ENCODE measurements at places on chromosomes 4 and X. TPM values are rescaled to one million over a fixed set of nuclear protein-coding genes. Genes with fewer than 3 reads are reported as not detected.

GRCh38 chr4:175559126-175559525 is 252.9 kb downstream of the GPM6A start:
- DNase-seq, result no peak

DNA sequence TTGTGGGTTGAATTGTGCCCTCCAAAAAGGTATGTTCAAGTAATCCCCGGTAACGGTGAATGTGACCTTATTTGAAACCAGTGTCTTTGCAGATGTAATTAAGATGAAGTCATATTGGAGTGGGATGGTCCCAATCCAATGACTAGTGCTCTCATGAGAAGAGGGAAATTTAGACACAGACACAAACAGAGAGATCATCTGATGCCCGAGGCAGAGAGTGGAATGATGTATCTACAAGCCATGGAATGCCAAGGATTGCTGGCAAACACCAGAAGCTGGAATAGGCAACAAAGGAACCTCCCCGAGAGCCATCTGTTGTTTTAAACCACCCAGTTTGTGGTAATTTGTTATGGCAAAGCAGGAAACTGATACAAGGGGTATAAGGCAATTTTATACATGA is 35.1 kb downstream of the RPS6KA3 start:
- DNase-seq, result no peak

DNA sequence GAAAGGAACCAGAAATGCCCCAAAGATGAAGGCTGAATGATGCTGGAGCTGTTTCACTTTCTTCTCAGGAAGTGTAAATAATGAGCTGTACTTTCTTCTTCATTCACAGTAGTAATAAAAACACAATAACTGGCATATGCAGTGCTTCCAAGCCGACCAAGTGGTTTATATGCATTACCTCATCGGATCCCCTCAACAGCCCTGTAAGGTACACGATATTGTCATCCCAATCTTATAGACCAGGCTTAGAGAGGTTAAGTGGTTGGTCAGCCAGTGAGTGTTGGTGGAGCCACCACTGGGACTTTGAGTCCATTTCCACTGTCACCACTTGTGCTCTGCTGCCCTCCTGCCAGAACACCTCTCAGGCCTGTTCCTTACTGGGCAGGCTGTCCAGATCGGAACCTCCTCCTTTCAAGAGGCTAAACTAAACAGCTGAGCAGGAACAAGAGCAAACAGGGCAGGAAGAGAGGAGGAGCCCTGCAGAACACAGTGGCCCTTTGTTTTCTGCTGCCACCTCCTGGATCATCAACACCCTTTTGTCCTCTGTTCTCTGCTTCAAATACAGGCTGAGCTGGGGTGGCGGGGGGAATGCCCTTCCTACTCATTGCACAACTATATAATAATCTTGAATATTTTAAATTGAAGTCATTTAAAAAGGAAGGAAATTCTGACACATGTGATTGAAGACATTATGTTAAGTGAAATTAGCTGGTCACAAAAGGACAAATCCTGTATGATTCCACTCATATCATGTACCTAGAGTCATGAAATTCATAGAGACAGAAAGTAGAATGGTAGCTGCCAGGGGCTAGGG is 112.5 kb upstream of the ATP6AP2 start:
- DNase-seq, result no peak

DNA sequence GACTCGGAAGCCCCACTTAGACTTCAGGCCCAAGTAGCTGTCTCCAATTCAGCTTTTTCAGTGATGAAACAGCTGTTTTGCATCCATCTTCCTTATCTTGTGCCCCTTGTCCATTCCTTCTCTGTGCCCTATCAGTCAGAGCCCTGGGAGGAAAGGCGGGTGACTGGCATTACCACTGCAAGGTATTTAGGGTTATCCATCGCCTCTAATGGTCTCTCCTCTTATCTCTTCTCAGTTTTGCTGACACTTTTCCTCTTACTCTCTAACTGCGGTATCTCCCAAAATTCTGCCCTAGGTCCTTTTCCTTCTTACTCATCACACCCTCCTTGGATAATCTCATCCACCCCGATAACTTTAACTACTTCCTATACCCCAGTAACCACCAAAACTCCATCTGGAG is 13.7 kb downstream of the GAB3 start:
- no peak for DNase-seq

GRCh38 chr4:7985891-7986441 is 46.3 kb upstream of the AFAP1 start:
- DNase-seq, result no peak

GRCh38 chr4:178689926-178690325 is 1247.7 kb upstream of the AGA start:
- no peak for DNase-seq

The AMBN gene
- total RNA-seq, result not detected

The ZFP42 gene
- not detected for total RNA-seq

The CENPVL2 gene
- not detected for total RNA-seq
